T-helper 17 cell (primary cell): ENCODE measurements at places on chromosomes 1 and 21. TPM values are rescaled to one million over a fixed set of nuclear protein-coding genes. Genes with fewer than 3 reads are reported as not detected.

DNA sequence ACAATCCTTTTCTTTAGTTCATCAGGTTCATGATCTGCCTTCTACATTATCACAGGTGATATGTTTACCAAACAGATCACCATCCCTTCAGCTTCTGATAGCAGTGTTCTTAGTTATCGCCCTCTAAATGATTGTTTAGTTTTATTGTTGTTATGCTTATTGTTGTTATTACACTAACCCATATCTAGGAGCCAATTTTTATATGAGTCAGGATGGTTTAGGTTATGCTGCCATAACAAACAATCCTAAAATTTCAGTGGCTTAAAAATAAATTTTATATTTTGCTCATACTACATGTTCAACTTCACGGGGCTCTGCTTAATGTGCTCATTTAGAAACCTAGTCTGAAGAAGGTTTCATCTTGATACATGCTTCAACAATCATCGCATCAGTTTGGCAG lies 4.4 kb upstream of the JUN start:
- no peak for DNase-seq

ADAMTS1 gene
- total RNA-seq: not detected

KRTAP8-1 gene
- total RNA-seq: not detected

S100A8 gene
- 110 TPM for total RNA-seq
